Peyer's patch (tissue), 4 donors: ENCODE measurements at places on chromosomes 5 and 9.

DNA sequence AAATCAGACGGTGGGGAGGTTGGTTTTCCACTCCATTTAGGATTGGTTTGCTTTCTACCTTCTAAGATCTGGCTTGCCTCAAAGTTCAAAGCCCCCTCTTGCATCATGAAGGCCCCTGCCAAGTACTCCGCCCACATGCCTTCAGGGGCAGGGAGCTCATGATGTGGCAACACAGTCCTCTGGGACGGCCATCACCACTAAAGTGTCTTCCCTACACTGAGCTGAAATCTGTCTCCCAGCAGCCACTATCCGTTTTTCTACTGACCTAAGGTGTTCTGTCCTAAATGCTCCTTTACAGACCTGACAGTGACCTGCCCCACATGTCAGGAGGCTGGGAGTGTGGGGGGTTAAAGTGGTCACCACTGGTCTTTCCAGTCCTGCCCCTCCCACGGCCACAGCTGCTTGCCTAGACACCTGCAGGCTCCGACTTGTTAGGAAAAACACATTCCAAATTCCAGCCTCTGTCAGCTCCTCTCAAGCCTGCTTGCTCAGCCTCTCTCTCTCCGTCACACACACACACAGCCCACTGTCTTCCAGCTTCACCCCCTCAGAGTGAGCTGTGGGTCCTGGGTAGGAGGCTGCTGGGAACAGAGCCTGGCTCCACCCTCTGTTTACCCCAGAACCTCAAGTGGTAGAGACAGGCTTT, 44.9 kb downstream of the SHB start:
- no peak for DNase-seq

- no peak for DNase-seq
These were observed 227.2 kb upstream of the KLF9 start for GRCh38 chr9:70641631-70642030.

- DNase-seq, result no peak
These were observed 211.5 kb downstream of the GAPVD1 start for GRCh38 chr9:125472926-125473701.

- no peak for DNase-seq
These were observed 134.0 kb downstream of the ZSWIM6 start for GRCh38 chr5:61466017-61466416.

- peak; percentile 54 for DNase-seq
These were observed 38.3 kb upstream of the EGFL7 start for GRCh38 chr9:136624184-136624951.

GRCh38 chr5:138752951-138753793, at the start of gene CTNNA1:
Gene CTNNA1, plus strand, starts transcription at chr5:138753425. Its CDS starts 28,500 bp downstream, at chr5:138781925.
- DNase-seq, result peak; percentile 92

- DNase-seq, result no peak
These were observed 47.8 kb downstream of the LOX start for GRCh38 chr5:122030251-122030650.

DNA sequence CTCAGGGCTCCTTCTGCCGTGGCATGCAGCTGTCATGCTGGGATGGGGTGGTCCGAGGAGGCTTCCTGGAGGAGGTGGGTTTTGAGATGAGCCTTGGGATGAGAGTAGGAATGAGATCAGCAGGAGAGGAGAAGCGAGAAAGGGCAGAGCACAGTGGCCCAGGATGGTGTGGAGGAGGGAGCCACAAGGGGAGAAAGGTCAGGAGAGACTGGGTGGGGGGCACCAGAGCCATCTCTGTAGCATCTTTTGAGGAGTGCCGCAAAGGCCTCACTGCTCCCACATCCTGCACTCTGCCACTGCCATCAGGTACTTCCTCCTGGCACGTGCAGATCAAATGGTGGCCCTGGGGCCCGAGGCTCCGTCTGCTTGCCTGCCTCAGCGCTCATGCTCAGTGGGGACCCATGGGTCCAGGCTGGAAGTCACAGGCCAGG, 150.2 kb downstream of the MACROH2A1 start:
- peak; percentile 30 for DNase-seq

DNA sequence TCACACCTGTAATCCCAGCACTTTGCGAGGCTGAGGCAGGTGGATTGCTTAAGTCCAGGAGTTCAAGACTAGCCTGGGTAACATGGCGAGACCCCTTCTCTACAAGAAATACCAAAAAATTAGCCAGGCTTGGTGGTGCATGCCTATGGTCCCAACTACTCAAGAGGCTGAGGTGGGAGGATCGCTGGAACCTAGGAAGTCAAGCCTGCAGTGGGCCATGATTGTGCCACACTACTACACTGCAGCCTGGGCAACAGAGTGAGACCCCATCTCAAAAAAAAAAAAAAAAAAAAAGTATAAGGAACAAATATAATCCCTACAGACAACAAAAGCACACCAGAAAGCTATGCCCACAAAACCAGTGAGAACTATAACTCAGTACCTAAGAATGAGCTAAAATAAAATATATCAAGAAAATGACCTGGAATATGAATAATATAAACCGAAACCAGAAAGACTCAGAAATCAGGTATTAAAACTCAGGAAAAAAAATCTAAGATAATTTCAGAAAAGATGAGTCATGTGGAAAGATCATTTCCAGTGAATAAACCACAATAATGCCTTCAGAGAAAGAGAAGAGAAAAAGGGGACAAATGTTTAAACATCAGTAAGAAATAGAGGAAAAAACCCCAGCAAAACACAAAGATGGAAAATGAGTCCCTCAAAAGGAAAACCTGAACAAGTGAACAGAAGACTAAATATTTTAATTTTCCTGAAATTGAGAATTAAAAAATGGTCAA, 57.4 kb downstream of the GOLPH3 start:
- DNase-seq, result no peak

DNA sequence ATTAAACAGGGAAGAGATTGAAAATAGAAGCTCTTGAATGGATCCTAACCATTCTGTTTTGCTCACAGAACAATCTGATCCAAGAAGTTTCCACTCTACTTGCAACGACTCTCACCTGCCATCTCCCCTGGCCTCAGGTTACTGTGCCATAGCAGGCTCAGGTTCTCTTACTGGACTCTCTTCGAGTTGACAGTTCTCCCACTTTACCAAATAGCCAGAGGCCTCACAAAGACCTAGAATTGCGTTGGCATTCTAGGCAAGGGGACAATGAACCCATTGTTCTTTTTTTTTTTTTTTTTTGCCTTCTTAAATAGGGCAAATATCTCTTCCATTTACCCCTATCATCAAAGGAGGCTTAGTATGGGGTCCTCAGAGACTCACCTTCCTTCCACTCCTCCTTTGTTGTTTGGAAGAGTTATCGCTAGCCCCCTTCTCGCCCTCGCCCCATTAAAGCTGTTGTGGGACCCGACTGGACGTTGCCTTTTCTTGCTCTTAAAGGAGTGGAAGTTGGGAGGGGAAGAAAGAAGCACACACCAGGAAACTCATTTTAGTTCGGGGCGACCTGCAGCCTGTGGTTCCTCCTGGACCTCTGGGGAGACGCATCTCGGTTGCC, 688 bp upstream of the PLPPR1 start:
- no peak for DNase-seq

DNA sequence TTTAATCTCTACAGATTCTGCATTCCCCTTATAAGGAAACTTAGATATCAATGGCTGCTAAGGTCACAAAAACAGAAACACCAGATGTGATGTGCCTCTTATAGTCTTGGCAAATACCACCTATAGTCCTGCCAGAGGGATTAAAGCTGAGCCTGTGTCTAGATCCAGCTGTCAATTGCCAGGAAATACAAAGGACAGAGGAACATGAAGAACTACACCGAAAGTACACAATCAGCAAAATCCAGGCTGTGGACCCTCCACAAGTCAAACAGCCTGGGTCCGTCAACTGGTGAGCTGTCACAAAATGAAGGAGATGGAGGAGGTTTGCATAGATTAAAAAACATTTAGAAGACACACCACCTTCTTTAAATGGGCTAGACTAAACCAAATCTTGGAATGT, 85.4 kb downstream of the KLF4 start:
- no peak for DNase-seq

GRCh38 chr5:53006911-53007890, 18.0 kb downstream of the ITGA2 start:
- no peak for DNase-seq

- no peak for DNase-seq
These were observed 252.5 kb upstream of the SEMA6A start for GRCh38 chr5:116827078-116827477.

GRCh38 chr9:32955655-32956478, 45.6 kb downstream of the APTX start:
- no peak for DNase-seq

GRCh38 chr9:132367613-132368313, 13.0 kb upstream of the SETX start:
- DNase-seq, result peak; percentile 21

DNA sequence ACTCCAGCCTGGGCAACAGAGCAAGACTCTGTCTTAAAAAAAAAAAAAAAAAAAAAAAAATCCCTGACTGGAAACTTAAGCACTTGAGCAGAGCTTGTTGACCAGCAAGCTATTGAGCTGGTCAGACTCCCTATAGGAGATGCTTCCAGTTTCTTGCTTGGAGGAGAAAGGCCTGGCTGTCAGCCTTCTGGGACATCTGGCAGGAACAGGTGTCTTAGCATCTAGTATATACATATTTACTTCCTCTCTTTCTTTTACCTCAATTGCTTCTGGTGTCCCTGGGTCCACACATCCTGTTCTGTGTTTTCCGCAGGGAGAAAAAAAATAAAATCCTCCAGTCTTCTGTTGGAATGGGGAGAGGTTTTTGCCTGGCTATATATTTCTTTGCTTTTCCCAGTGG, 60.1 kb downstream of the PRKACG start:
- no peak for DNase-seq

GRCh38 chr5:585962-586628, 26.0 kb upstream of the CEP72 start:
- no peak for DNase-seq

DNA sequence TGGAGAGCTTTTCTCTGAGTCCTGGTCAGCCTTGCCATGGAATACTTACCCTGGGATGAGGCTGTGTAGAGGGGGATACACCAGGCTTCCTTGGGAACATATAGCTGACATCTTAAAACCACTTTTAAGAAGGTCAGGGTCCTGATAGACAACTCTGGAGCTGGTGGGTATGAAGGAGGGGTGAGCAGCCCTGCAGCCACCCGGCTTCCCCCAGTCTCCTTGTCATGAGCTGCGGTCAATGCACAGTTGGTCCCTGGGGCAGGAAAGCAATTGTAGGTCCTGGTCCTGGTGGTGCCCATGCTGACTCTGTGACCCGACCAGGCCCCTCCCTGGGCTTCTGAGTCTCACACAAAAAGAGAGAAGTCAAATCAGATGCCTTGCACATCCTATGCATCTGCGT, 63.6 kb downstream of the MRPL36 start:
- DNase-seq, result no peak

DNA sequence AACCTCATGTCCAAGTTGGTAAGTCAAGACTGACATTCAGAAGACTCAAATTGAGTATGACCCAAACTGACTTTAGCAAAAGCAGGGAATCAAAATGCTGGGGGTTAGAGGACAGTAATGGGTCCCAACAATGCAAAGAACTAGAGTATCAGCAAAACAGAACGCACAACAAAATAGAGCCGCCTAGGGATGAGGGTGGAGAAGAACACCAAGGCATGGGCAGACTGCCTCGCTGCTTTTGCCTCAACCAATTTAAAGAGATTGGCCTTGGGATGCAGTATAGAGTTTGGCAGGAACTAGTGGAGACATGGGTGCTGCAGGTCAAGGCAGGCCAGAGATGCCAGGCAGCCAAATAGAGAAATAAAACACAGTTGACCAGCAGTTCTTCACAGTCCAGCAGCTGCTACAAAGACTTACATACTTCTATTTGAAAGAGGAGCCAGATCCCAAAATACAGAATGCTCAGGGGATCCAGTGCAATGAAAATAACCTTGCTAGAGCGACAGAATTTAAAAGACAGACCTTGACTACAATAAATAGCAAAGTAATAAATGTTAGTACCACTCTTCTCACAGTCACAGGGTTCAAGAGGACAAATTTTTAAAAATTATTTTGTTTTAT, 83.9 kb upstream of the NIPBL start:
- no peak for DNase-seq

- DNase-seq, result no peak
These were observed 45.0 kb downstream of the CRB2 start for GRCh38 chr9:123400926-123401503.

DNA sequence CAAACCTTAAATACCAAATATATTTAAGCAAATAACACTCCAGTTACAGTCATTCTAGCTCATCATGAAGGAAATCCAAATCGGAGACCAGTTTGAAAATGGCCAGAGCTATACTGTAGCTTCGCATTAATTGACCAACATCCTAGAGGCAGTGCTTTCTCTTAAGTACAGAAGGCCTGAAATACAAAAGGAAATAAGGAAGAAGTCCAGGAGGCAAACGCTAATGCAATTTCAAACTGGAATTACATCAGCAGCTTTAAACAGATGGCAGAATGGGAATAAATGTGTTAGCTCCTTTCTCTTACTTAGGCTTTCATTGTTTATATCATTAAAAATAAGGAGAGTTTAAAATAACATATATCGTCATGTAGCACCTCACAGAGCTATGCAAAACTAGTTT, 197.0 kb downstream of the SEC61B start:
- DNase-seq, result no peak

GRCh38 chr9:2655411-2655901, 33.9 kb downstream of the VLDLR start:
- DNase-seq, result no peak

- no peak for DNase-seq
These were observed 56.2 kb upstream of the ANKRD33B start for GRCh38 chr5:10507575-10508096.

DNA sequence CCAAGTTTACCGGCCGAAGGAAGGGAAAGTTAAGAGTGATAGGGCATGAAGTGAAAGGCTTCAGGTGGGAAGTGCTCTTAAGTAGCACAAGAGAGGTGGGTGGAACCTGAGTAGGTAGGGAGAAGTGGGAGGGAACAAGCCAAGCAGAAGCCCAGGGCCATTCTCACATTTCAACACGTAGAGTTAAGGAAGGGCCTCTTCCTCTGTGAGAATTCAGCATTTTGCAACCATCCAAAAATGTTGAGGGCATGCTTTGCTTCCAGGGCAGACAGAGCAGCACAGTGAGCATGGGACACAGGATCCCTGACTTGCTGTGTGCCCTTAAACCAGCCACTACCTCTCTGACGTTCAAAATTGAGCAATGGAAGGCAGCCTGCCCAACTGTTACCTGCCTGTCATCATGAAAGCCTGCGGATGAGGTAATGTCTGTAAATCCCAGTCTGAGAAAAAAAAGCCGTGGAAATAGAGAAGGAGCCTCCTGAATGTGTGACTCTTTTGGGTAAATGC, 3.3 kb downstream of the CYFIP2 start:
- peak; percentile 53 for DNase-seq

GRCh38 chr9:70488793-70489105, 74.3 kb upstream of the KLF9 start:
- DNase-seq, result no peak

GRCh38 chr9:136674786-136675349, 12.2 kb downstream of the EGFL7 start:
- peak; percentile 87 for DNase-seq

- no peak for DNase-seq
These were observed 32.5 kb downstream of the COL27A1 start for GRCh38 chr9:114187827-114188226.

- no peak for DNase-seq
These were observed 289.6 kb downstream of the GABRB2 start for GRCh38 chr5:161256957-161257356.

DNA sequence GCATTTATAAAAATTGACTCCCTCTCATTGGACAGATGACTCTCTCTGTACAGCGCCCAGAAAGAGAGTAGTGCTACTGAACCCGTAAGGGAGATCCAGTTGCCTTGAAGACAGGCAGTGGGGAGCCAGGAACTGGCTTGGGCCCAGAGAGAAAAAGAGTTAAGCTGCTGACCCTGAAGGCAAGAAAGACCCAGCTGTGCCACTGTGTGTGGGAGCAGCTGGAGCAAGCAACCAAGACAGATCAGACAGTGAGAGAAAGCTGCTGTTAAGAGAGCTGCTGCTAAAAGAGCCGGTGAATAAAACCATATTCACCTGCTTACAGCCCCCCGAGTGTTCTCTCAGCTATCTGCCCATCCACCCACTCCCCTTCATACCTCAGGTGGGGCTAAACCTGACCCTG, 149.7 kb upstream of the ADAMTS16 start:
- no peak for DNase-seq
